ENCODE measurements at places on chromosomes 11 and 22.
A peak's percentile ranks its signal among the peaks of the same experiment; 100 is the strongest.

DNA sequence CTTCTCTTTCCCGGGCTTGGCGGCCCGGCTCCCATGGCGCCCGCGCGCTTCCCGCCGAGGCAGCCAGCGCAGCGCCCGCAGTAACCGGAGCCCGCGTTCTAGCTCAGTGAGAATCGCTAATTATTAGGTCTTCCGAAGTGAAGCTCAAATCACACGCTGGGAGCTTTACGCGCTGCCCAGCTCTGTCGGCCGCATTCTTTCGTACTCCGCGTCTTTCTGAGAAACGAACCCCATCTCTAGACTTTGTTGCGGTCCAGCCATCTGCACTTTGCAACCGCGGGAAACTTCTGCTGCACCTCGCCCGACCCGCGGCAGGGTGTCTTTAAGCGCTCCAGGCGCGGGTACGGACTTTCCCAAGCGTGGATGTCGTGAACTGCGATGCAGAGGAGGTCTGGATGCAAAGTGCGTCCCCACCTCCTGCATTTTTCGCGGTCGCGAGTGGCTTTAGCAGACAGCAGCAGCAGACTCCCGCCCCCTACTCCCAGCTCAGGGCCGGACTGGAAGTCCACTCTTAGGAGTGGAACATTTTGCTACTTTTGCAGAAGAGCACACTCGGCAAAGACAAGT is 6.0 kb upstream of the PAX6 start:
- peak; percentile 47 for DNase-seq

- no peak for DNase-seq
These were observed 98.2 kb downstream of the INSC start for GRCh38 chr11:15212876-15213275.

DNA sequence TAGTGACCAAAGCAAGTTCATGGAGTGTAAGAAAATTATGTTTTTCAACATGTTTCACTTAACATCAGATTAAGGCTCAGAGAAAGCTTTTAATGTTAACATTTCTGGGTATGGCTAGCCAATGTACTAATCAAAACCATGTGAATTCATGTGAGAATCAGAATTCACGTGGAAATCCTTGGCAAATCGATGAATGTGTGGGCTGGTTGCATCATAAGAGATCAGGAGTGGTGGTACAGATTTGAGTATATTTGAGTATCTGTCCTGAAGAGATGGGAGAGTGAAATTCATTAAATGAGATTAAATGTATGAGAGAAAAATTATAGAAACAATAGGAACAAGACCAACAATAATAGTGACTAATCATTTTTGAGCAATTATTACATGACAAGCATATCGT is 638.6 kb upstream of the ANO5 start:
- no peak for DNase-seq

GRCh38 chr22:40469181-40469580 is 98.8 kb downstream of the SGSM3 start:
- no peak for DNase-seq

DNA sequence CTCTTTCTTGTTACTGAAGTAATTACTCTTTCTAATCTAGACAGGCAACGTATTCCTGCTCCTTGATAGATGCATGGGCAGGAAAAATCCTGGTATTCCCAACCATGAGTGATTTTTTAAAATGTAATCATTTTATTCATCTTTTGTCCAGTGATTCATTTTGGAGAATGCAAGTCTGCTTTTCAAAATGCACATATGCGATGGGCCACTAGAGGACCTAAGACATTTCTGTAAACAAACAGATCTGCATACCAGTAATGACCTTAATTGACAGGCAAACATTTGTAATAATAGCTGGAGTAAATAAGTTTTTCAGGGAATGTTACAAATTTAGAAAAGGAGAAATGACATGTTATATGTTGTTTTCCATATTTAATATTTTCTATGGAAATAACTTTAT is 1167.6 kb downstream of the JRKL start:
- no peak for DNase-seq

DNA sequence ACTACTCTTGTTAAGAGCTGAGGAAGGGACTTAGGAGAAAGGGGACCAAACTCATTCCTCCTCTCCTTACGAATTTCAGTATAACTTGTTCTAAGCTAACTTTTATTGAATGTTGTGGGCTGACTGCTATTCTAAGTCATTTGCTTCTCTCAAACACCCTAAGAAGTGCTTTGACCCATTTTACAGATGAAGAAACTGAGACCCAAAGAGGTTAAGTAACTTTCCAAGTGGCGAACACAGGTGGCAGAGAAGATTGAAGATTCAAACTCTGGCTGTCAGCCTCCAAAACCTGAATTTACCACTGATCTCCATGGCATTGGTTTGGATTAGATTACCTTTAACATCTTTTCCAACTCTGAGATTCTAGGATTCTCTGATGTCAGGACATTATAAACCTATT is 52.2 kb downstream of the TIMP3 start:
- no peak for DNase-seq

DNA sequence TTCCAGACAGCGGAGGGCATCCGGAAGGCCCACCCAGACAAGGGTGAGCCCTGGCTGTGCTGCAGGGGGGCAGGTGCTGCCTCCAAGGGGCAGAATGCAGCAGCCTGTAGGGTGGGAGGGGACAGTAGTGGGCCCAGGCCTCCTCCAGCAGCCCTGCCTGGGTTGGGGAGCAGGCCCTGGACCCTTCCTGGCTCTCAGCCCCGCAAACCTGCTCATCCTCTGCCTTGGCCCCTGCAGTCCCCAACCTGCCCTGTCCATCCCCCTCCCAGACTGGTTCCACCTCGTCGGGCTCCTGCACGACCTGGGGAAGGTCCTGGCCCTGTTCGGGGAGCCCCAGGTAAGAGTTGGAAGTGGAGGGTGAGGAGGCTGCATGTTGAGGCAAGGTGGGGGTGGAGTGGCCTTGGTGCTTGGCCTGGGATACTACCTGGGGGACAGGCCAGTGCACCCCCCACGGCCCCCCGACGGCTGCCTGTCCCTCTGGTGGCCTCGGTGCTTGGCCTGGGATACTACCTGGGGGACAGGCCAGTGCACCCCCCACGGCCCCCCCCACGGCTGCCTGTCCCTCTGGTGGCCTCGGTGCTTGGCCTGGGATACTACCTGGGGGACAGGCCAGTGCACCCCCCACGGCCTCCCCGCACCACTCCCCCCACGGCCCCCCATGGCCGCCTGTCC is 1.5 kb downstream of the MIOX start:
- no peak for DNase-seq

DNA sequence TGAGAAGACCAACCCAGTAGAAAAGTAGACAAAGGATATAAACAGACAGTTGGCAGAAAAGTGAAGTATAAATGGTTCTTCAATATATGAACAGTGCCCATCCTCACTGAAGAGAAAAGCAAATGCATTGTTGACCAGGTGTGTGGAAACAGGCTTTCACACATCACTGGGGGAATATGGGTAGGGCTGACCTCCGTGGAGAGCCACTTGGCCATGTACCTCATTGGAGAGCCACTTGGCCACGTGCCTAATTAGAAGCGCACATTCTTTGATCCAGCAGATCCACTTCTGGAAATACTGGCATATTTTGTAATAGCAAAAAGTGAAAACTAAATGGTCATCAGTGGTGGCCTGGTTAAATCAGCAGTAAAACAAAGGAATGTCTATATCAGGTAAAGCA is 43.2 kb downstream of the PPP6R3 start:
- DNase-seq: no peak

Data from GM03348 (cell line).